Pancreas (tissue), 10 donors: ENCODE measurements at places on chromosomes 16 and 17.
A peak's percentile ranks its signal among the peaks of the same experiment; 100 is the strongest.

DNA sequence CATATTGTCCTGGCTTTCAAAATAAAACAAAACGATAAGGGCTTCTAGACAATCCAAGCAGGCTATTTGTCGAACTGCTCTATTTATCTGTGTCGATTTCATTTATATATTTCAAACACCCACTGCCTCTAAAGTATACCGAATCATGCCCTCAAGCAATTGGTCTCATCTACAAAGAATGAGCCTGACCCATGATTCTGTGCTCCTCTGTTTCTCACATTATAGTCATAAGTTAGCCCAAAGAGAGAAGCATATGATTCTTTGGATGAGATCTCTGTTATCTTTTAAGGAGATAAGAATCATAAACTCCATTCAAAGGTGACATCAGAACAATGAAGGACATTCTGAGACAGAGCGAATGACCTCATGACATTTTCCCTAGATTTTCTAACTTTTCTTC lies 191.1 kb downstream of the MAP2K6 start:
- no peak for DNase-seq

GRCh38 chr17:50354776-50355175 lies 8.8 kb downstream of the XYLT2 start:
- peak; percentile 80 for DNase-seq

- DNase-seq, result no peak
Measured at GRCh38 chr17:49987681-49988441, 7.2 kb downstream of the DLX3 start.

- no peak for DNase-seq
Measured at GRCh38 chr16:63461248-63461841, 1425.1 kb upstream of the CDH8 start.

DNA sequence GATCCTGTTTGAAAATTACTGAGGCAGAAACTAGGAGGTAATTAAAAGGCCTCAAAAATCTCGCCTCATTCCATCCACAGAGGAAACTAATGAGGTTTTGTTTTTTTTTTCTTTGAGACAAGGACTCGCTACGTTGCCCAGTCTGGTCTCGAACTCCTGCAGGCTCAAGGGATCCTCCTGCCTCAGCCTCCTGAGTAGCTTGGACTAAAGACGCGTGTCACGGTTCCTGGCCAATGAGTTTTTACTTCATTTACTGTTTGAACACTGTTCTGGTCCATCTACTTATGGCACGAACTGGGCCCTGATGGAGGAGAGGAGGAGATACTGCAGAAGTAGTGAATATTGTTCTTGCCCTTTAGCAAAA lies 600 bp upstream of the BLTP2 start:
- no peak for DNase-seq

DNA sequence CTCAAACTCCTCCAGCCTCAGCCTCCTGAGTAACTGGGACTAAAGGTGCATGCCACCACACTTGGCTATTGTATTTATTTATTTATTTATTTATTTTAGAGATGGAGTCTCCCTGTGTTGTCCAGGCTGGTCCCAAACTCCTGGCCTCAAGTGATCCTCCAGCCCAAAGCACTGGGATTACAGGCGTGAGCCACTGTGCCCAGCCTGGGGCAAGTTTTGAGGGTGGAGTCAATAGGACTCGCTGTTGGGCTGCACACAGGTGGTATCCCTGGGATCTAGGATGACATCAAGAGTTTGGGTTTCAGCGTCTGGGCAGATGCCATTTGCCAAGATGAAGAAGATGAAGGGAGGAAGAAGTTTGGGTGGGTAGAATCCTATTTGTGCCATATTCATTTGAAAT lies 213.9 kb downstream of the GSG1L start:
- DNase-seq, result no peak

DNA sequence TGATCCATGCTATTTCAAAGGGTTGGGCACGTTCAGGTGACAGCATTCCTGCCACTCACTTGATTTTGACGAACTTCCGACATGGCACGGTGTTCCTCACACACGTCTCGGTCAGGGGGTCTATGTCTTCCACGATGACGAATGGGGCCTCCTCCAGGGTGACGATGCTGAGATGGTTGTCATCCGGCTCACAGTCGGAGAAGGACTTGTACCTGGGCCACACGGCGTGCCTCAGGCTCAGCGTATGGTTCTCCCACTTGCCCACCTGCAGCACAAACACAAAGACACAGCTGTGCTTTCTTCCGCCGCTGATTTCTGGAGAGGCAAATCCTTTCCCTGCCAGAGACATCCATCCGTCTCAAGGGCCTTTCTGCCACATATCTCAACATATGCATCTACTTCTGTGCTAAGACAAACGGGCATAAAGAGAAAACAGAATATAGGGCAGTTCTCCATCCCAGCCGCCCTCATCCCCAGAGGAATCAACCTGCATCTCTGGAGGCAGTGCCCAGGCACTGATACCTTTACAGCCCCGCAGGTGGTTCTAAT lies 332.5 kb downstream of the GRIN2A start:
- DNase-seq, result no peak

GRCh38 chr16:69396187-69397061 lies 10.6 kb upstream of the TERF2 start:
- no peak for DNase-seq

GRCh38 chr17:44359458-44360143 lies 4.1 kb downstream of the FAM171A2 start:
- peak; percentile 51 for DNase-seq

DNA sequence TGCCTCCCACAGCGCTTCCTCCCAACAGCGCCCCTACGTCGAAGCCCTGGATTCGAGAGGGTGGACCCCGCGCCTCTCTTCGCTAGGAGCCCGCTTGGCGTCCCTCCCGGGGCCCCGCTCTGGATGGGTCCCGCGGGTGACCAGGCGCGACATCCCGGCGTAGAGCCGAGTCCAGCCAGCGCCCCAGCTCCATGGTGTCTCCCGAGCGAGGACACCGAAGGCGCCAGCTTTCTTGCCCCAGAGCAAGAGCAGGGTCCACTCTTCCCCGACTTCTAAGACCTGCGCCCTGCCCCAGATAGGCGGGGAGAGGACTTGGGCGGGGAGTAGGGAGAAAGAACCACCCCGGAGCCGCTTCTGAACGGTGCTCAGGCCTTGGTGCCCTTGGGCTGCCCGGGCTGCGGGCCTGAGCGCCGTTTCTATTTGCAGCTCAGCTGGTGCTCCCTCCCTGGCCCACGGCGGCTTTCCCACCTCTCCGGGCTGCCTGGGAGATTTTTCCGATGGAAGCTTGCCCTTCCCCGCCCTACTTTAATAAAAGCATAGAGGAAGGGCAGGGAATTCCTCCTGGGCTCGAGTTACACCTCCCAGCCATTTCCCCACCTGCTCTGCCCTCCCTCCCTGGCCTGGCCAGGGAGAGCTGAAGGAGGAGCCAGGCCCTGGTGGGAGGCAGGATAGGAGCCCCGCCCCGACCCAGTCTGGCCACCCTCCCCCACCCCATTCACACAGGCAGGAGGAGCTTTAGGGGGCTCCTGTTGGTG lies 1.8 kb downstream of the MMP15 start:
- peak; percentile 66 for DNase-seq

- DNase-seq, result no peak
Measured at GRCh38 chr16:81723098-81723723, 55.9 kb upstream of the PLCG2 start.

DNA sequence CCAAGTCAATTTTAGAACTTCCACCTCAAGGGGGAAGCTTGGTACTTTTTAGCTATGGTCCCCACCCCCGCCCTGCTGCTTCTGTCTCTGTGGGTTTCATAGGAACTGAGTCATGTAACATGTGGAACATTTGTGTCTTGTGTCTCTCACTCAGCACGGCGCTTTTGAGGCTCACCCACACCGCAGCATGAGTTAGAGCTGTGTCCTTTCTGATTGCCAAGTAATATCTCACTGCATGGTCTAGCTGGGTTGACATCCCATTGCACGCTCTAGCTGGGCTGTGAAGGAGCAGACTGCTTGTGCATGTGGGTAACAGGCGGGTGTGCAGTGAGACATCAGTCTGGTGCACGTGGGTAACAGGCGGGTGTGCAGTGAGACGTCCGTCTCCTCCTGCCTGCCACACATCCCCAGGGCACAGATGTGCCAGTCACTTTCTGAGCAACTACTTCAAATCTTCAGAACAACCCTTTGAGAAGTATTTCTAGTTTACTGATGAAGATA lies 26.4 kb upstream of the SLC7A5 start:
- no peak for DNase-seq

DNA sequence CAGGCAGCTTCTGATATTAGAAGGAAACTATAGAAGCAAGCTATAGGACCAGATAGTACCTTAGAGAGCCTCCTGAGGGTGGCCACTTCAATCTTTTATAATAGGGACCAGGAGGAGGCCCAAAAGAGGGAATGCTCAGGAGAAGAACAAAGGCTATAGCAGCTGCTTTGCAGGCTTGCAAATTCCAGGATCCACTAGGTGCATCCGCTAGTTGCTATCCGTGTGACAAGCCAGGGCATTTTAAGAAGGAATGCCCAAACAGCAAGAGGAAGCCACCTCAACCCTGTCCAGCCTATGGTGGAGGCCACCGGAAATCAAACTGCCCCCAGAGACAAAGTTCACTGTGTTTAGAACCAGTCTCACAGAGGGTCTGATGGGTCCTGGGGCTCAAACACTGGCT lies 192.6 kb upstream of the KIF2B start:
- no peak for DNase-seq

GRCh38 chr17:50352693-50353599 lies 7.0 kb downstream of the XYLT2 start:
- no peak for DNase-seq

DNA sequence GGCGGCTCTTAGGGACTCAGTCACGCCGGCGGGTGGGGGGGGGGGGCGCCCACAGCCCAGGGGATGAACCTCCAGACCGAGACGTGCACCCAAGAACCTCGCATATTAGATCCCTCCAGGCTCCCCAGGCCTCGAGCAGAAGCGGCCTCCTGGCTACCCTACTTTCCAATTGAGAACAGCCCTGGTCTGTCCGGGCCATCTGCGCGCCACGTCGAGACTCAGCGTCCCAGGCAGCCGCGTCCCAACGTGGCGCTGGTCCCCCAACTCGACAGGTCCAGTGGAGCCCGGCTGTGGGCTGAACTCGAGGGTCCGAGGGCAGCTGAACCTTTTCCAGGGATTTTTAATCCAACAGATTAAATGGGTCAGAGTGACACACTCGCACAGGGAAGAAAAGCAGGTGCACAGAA lies 2.3 kb upstream of the IRX3 start:
- DNase-seq, result no peak

DNA sequence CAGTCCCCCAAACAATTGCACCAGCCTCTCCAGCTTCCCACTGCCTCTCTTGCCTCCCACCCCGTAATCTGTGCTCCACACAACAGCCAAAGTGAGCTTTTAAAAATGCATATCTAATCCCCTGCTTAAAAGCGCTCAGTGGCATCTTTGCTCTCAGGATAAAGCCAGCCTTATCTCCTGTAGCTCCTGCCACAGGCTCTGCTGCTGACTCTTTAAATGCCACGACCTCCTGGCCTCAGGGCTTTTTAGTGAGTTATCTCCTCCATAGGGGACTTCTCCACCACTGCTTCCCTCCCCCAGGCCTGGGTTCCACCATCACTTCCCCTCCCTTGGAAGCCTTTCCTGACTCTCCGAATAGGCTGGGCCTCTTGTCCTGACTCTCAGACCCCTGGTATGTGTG lies 98.6 kb downstream of the GNAO1 start:
- DNase-seq, result no peak

DNA sequence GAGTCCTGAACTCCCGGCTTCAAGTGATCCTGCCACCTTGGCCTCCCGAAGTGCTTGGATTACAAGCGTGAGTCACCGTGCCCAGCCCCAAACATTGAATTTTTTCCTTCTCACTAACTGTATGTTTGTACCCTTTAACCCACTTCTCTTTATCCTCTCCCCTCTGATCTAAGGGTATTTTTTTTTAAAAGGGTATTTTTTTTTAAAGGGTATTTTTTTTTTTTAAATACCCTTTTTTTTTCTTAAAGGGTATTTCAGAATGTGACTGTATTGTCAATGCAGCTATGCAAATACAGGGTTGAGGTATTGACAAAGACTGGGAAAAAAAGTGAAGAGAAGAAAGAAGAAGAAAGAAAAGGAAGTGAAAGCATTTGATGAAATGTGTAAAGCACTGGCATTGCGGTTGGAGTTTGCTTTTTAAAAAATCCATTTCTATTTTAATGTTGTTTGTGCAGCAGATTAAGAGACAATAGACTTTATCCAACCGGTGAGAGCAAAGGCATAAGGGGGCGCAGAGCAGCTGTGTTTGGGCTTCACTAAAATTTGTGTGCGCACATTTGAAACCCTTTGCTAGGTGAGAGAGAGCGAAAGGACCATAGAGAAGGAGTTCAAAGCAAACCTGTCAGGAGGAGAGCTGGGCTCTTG lies 42.4 kb downstream of the SYT17 start:
- DNase-seq, result no peak

- no peak for DNase-seq
Measured at GRCh38 chr16:50040018-50040417, 15.0 kb downstream of the CNEP1R1 start.

- no peak for DNase-seq
Measured at GRCh38 chr17:39365242-39365641, 36.2 kb downstream of the FBXL20 start.

DNA sequence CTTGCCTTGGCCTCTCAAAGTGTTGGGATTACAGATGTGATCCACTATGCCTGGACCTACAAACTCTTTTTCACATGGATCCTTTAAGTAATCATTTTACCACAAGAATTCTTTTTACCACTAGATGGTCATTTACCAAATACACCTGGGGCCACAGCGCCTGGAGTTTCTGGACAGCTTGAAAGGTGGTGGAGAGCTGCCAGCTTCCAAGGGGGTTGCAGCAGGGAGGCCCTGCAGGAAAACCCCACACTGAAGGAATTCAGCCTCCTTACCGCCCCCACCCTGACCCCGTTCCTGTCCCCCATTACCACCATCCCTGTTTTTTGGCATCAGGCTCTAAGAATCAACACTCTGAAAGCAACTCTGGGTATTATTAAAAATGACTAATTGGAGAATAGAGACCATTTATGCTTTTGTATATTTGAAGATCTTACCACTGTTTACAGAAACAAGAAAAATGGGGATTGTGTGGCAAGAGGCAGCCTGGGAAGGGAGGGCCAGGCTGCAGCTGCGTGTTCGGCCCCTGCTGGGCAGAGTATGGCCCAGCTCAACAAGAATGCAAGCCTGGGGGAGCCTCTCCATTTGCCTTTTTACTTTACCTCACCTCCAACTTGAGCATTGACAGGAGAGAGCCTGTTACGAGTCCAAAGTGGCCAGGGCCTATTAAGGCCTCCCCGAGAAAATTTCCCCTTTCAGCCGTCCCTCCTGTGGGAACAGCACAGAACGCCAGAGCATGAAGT lies 209.9 kb downstream of the ZFHX3 start:
- no peak for DNase-seq

DNA sequence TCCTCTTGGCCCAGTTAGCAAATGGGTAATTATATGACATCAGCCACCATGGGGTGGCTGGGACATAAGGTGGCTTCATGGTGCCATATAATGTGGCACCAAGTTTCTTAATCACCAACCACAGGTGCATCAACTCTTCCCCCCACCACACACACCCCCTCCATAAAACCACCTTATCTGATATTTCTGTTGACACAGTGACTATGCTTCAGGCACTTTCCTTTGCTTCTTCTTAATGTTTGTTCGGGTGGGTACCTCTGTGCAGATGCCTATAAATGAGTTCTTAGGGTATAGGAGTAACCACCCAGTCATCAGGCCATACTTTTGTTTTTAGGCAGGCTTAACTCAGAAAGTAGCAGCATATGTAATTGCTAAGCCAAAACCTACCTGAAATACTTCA lies 29.5 kb downstream of the RNF43 start:
- no peak for DNase-seq

GRCh38 chr17:78238823-78239488 lies 7.5 kb downstream of the TMEM235 start:
- DNase-seq, result peak; percentile 60
